Transverse colon (tissue), 4 donors: ENCODE measurements at places on chromosomes 16 and 17. TPM values are rescaled to one million over a fixed set of nuclear protein-coding genes. Genes with fewer than 3 reads are reported as not detected.

GRCh38 chr17:78411241-78411857 is 32.9 kb downstream of the PGS1 start:
- peak; percentile 70 for DNase-seq

Gene DBF4B
- 1.9 TPM for total RNA-seq

Gene SLFN13
- total RNA-seq, result 13.7 TPM

DNA sequence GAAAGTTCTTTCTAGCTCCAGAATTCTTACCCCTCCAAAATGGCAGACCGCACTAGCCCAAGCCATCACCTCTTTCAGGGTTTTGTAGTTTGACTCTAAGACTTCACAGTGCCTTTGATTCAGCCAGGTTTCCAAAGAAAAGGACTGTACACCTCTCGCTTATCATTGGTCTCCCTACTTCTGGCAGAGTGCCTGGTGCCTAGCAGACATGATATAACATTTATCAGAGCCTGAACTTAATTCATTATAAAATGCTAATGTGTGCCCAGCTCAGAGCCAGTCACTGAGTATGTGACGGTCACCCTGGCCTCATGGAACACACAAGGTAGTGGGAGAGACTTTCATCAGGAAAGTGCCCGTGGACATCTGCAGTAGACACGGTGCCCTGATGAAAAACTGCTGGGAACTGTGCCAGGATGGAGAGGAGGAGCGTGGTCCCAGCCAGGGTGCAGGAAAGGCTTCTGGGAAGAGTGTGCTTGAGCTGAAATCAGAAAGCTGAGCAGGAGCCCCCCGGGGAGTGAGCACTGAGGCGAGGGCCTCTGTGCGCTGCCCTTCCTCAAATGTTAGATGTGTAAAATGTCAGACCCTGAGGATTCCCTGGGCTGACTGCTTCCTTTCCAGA is 34.3 kb upstream of the LGALS9 start:
- no peak for DNase-seq

GRCh38 chr17:45971698-45972141 is 27.3 kb upstream of the STH start:
- no peak for DNase-seq

GRCh38 chr16:12758670-12759558 is 44.8 kb downstream of the CPPED1 start:
- no peak for DNase-seq

DNA sequence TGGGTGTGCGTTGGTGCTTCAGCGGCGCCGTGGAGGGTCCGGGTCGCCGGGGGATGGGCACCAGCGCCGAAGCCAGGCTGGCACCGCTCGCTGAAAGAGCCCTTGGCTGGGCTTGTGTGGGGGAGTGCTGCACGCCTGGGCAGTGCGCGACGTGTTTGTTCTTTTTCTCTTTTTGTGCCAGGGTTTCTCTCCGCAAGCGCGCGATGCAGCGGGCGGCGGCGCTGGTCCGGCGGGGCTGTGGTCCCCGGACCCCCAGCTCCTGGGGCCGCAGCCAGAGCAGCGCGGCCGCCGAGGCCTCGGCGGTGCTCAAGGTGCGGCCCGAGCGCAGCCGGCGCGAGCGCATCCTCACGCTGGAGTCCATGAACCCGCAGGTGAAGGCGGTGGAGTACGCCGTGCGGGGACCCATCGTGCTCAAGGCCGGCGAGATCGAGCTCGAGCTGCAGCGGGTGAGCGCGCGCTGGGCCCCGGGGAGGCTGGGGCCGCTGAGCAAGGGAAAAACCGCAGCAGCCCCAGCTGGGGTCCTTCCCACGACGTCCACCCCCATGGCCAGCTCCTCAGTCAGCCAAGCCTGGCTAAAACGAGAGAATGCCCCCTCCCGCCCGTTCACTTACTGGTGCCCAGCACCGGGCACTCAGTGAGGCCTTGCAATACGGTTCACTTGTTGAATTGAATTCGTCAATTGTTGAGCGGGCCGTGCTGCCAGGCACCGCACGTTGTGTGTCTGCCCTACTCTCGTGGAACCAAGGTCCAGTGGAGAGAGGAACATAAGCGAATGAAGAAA is 541 bp downstream of the GPT2 start:
- DNase-seq, result peak; percentile 28

DNA sequence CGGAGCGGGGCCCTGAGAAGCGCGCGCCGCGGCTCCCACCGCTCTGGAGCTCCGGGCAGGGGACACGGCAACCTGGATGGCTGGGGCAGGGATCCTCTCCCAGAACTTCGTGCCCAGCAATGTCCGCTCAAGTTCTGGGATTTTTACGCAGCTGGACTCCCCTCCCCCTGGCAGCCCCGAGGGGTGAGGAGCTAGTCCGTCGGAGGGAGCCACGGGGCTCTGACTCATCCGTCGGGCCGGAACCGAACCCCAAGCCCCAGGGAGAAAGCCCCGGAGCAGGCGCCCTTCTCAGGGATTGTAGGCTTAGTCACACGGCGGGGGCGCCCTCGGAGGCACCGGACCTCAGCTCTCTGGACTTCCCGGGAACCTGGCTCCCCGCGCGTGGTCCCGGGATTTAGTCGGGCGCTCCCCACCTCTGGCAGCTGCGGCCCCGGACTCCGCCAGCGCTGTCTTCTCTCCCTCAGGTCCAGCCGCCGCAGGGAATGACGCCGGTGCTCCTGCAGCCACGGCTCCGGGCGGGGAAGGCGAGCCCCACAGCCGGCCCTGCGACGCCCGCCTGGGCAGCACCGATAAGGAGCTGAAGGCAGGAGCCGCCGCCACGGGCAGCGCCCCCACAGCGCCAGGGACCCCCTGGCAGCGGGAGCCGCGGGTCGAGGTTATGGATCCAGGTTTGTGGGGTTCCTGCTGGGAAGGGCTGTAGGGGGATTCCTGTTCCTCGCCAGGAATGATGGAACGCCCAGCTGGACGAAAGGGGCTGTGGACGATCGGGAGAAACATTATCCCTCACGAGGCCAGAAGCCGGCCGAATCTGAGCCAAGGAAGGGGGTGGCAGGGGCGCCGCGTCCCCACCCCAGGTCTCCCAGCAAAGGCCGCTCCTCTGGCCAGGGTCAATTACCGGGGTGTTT is 830 bp downstream of the SPHK1 start:
- DNase-seq, result peak; percentile 49

Gene CCL16
- not detected for total RNA-seq

Gene ENPP7
- total RNA-seq, result not detected

GRCh38 chr17:44529864-44530263 is 26.7 kb upstream of the GPATCH8 start:
- DNase-seq, result no peak

Gene ALOX12
- total RNA-seq, result not detected

DNA sequence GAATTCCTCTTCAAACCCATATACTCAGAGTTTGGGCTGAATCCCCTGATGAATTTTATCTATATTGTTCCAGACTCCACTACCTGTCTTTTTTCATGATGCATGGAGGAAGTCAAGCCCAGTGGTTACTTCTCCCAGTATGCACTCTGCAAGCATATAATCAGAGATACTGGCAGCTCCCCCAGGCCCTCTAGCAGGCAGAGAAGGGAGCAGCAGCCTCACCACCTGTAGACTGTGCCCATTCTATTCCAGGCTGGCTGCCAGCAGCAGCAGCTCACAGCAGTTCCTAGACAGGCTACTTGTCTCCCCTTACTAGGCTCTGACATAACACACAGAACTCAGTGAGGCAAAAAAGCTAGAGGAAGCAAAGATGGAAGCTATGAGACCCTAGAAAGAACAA is 3.4 kb downstream of the MKS1 start:
- no peak for DNase-seq

DNA sequence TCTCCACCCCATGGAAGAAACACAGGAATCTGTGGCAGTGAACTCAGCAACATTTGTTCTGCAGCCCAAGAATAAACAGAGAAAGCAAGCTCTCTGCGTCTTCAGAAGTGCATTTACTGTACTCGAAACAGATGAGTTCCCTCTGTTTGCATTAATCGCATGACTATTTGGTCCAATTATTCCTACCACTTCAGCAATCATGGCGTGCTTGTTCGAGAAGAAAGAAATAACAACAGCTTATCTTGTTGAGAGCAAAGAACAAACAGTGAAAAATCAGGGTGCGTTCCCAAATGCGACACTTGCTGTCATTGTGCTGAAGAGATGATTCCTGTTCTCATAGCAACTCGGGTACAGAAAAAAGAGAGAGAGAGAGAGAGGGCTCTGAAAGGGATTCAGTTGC is 445.3 kb upstream of the MAF start:
- DNase-seq, result no peak

- no peak for DNase-seq
Measured at GRCh38 chr17:35056013-35056412, 7.5 kb downstream of the RFFL start.
